Dorsolateral prefrontal cortex (tissue), 122 donors: ENCODE measurements at places on chromosomes 16 and 17. TPM values are rescaled to one million over a fixed set of nuclear protein-coding genes. Genes with fewer than 3 reads are reported as not detected.

DNA sequence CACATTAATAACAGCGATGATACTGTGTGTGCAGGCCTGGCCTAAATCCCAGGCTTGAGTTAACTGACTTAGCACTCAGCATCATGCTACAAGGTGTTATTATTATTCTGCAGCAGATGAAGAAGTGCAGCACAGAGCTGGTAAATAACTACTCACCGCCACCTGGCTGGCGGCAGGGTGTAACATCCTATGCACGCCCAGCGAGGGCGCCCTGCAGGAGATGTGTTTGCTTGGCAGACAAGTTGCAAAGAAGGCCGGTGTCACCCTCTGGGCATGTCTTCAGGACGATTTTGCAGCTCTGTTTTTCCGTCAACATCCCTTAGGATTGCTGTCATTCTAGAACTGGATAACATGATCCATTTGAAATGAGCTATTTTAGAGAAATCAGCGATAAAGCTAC is 30.1 kb downstream of the DNAH9 start:
- DNase-seq: no peak

- DNase-seq: no peak
Measured at GRCh38 chr17:66569572-66569971, 265.3 kb upstream of the CACNG5 start.

The MPP2 gene
- 63.9 TPM for total RNA-seq

- DNase-seq: no peak
Measured at GRCh38 chr16:72001180-72001874, 1.1 kb upstream of the PKD1L3 start.

DNA sequence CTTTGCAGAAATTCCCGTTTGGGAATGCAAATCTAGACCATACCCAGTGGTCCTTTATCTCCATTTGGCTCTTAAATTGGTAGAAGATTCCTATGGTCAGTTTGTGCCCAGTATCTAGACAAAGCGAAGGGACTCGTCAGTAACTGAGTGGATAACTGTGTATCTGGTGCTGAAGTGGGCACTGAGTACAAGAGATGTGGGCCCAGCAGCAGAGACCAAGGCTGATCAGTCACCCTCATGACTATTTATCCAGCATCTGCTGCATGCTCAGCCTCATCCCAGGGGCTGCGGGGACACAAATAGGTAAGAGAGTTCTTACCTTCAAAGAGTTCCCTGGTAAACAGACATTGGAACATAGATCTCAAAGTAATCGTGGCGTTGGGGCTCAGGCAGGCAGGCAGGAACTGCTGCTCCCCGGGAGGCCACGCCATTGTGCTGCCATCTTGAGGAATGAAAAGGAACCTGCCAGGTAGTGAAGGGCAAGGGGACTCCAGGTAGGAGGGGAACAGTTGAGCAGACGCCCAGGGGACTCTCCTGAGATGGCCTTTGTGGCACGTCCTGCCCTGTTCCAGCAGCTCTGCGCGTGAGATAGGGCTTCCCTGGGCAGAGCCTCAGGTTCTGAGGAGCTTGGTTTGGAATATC is 10.3 kb downstream of the NT5M start:
- DNase-seq: peak; percentile 17

GRCh38 chr16:79472426-79472825 is 128.1 kb downstream of the MAF start:
- DNase-seq: no peak
